ENCODE measurements at places on chromosomes 16 and 17.

DNA sequence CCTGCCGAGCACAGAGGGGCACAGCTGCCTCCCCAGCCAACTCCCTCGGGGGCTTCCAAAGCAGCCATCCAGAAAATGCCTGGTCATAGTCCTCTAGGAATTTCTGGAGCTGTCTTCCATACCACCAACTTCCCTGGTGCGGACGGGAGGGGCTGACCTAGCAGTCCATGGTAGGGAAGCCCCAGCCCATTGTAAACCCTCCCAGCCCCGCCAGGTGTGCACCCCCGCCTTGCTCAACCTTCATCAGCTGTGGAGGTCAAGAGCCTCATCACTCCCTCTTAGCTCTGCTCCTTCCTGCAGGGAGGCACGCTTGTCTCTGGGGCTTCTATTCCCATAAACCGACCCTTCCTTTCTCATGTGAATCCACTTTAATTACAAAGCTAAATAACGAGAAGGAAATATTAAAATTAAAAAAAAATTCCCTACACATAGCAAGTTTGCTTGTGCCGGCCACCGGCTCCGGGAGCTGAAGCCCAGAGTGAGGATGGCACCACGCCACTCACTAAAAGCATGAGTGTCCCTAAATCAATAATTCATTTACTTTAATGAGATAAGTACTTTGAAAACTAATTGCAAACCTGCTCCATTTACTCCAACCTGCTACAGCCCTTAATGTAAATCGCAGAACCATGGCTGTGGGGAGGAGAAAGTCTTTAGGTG is 181.4 kb downstream of the ENGASE start:
- no peak for DNase-seq

- no peak for DNase-seq
Observed at GRCh38 chr16:407253-407652, 5.6 kb downstream of the DECR2 start.

- no peak for DNase-seq
Observed at GRCh38 chr16:56918467-56919012, 13.4 kb upstream of the HERPUD1 start.

DNA sequence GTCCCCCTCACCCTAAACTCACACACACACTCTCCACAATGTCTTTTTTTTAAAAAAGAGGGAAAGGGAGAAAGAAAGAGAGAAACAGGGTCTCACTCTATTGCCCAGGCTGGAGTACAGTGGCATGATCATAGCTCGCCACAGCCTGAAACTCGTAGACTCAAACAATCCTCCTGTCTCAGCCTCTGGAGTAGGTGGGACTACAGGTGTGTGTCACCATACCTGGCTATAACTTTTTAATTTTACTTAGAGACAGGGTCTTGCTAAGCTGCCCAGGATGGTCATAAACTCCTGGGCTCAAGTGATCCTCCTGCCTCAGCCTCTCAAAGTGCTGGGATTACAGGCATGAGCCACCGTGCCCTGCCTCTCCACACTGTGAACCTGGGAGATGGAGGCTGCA is 24.9 kb downstream of the LITAF start:
- DNase-seq: no peak

- DNase-seq: no peak
Observed at GRCh38 chr17:76036497-76037261, 9.6 kb upstream of the EVPL start.

DNA sequence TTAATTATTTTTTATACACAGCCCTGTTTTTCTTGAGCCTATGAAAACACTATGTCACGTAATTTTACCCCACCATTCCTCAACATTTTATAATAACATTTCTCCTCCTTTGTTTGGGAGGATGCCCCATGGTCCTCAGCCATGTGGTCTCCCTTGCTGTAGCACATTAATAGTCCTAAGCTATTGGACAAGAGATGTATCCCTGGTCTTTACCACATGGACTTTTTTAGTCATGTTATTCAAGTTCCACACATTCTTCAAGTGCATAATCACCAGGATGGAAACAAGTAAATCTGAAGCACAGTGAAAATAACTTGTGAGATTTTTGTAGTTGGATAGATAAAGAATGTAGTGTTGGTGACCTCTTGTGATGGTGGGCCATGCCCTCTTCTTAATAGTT is 2.0 kb upstream of the KRTAP2-3 start:
- DNase-seq: no peak

GRCh38 chr17:74947041-74947754 is 11.5 kb downstream of the OTOP3 start:
- DNase-seq: no peak

GRCh38 chr17:18159551-18160120 is 24.0 kb upstream of the ALKBH5 start:
- DNase-seq: no peak

DNA sequence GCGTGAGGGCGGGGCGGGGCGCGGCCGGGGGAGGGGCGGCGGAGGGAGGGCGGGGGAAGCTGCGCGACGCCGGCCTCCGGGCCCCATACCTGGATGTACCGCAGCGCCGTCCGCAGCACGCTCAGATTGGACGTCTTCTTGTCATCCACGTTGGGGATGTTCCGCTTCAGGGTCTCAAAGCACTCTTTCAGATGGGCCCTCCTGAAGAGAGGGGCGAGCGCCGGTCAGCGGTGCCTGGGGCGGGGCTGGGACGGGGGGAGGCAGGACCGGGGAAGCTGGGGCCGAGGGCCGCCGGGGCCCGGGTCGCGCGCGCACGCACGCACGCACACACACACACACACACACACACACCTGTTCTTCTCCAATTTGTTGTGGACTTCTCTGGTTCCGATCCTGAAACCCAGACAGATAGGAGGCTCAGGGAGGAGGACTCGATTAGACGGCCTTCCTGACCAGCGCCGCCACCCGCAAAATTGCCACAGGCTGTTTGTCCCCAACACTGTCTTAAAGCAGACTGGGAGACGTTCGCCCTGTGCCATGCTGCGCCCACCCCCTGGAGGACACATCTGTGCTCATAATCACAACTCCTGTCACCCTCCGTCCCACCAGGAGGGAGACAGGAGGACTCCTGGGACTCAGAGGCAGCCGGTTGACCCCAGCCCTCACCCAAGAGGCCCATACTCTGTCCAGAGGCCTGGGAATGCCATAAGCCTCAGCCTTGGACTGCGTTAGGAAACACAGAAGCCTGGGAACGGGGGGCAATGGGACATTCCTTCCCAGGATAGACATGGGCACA is 6.7 kb downstream of the MNT start:
- DNase-seq: no peak

- no peak for DNase-seq
Observed at GRCh38 chr17:1800712-1801111, 29.0 kb downstream of the SMYD4 start.

DNA sequence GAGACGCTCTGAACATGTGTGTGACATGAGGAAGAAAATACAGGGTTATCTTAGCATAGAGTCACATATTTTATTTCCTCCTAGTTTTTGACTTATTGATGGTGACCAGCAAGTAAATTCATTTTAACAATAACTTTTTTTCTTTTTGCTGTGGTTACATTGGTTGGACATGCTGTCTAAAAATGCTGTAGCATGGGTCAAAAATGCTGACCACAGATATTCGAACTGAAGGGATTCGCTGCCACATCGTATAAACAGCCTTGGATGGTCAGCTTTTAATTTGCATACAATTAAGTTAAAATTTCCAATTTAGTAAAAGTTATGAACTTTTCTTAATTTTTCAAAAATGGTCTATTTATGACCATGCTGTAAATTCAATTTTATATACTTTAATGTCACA is 30.5 kb downstream of the RPGRIP1L start:
- DNase-seq: no peak

GRCh38 chr16:85637061-85637807 is 24.1 kb downstream of the GSE1 start:
- DNase-seq: no peak

DNA sequence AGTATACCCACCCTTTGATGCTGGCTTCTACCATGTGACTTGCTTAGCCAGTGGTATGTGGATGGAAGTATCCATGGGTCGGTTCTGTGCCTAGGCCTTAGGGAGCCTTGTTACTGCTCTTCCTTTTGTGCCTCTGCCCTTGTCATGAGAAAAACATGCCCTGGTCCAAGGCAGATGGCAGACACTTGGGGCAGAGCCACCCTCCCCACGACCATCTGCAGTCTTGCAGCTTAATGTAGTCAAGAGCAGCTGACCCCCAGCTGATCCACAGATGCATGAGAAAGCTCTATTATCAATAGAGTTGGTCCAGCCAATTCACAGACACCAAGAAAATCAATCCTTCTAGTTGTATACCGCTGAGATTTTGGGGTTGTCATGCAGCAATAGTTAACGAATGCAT is 95.7 kb downstream of the SLC39A11 start:
- DNase-seq: no peak

- no peak for DNase-seq
Observed at GRCh38 chr17:58271216-58271931, 9.4 kb downstream of the MPO start.

DNA sequence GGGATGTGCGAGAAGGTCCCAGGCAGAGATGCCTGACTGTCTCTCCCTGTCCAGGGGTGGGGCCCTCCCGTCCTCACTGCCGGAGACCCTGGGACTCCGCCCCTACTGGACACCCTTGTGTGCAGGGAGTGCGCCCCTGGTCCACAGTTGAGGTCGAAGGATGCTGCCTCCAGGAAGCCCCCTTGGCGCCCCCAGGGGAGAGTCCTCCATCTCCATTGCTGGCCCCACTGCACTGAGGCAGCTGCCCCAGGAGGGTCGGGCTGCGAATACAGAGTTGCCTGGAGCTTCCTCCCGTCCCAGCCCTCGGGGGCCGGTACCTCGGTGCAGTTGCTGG is 26.6 kb downstream of the CTU2 start:
- no peak for DNase-seq

DNA sequence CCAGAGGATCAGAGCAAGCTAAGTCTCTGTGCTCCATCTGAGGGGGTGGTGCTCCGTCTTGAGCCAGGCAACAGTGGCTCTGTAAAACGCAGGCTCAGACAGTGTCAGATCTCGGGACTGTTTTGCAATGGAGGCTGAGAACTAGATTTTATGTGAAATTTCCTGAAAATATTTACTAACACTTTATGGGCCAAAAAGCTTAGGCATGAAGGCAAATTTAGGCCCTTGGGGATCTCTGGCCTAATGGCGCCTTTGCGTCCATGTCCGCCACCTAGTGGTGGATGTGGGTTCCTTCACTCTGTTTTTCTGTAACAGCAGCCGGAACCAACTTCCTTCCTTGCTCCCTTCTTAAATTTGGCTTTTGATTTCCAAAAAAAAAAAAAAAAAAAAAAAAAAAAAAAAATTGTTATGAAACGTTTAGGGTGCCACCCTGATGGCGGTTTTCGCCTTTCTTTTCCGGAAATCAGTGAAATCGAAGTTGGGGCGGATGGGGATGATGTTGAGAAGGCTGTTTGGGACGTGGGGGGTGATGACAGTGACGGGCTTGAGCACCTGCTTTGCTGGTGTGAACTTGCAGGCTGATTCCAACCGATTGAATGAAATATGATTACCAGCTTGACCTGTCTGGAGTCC is 14.0 kb upstream of the ELAC2 start:
- no peak for DNase-seq

- no peak for DNase-seq
Observed at GRCh38 chr17:72421128-72422092, 300.6 kb downstream of the SOX9 start.

GRCh38 chr17:53463363-53463762 is 359.4 kb upstream of the KIF2B start:
- DNase-seq: no peak

GRCh38 chr16:80852261-80852872 is 48.0 kb upstream of the CDYL2 start:
- DNase-seq: no peak

DNA sequence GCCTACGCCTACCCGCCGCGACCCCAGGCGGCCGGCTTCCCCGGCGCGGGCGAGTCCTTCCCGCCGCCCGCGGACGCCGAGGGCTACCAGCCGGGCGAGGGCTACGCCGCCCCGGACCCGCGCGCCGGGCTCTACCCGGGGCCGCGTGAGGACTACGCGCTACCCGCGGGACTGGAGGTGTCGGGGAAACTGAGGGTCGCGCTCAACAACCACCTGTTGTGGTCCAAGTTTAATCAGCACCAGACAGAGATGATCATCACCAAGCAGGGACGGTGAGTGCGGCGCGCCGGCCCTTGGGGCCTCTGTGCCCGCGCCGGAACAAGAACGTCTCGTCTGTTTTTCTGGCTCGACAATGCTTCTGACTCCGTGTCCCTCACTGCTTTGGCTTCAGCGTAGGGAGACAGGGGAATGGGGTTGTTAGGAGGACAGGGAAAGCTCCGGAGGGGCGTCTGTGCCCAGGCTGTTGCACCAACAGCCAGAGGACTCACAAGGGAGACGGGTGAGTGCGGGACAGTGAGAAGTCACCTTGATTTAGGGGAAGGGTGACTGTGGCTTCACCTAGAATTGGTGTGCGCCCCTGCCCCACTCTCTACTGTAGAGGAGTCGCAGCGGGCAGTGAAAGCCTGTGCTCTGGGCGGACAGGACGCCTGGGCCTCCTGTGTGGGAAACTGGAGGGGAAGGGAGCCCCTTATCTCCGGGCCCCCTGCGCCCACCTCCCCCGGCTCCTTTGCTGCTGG is 806 bp downstream of the TBX21 start:
- DNase-seq: no peak

DNA sequence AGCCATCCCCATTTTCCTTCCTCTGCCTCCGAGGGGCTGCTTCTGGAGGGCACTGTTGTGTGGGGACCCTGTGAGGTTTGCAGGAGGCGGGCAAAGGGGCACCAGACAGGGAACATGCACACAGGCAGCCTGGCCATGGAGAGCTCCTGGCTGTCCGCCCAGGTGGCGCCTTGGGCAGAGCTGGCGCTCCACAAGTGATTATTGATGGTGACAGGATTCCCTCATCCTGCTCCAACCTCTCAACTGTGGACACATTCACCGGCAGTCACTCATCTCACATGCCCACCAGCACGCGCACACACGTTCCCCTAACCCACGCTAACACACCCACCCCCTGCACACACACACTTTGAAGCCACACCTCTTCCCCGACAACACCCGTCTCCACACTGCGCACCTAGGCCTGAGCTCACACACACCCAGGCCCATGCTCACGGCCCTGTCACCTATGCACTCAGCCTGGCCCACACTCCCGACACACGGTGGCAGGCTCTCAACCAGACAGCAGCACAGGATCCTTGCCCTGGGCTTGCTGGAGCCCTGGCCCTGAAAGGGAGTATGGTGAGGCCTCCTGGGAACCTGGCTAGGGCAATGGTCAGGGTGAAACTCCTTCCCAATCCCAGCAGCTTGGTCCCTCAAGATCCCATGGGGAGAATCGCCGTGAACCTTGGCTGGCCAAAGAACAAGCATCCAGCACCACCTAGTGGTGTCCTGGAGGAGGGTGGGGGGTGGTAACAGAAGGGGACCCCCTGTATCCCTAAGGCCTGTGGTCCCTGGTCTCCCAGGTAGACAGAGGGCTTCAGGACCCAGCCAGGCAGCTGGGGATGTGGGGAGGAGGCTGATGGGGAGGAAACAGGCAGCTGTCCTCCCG is 3.6 kb downstream of the PNMT start:
- no peak for DNase-seq
